Fibroblast of skin of right biceps (primary cell): ENCODE measurements at places on chromosomes 7 and 10.

- DNase-seq: no peak
These were observed 3.3 kb upstream of the ZNF746 start for GRCh38 chr7:149500910-149501309.

DNA sequence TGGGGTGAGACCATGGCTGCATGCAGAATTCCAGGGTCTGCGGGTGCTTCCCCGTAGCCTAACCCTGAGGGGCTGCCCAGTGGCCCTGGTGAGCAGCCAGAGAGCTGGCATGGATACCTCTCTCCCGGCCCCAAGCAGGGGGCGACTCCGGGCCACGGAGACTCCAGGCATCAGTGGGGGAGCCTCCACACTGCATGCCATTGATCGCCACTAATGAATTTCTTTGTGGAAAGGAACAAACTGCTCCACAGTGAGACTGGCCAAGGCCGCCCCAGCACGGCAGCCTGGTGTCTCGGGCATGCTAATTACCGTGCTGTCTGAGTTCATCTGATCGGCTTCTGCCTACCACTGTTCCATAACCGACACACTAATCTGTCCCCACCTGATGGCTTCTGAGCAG lies 184.4 kb downstream of the GRID1 start:
- DNase-seq: no peak

DNA sequence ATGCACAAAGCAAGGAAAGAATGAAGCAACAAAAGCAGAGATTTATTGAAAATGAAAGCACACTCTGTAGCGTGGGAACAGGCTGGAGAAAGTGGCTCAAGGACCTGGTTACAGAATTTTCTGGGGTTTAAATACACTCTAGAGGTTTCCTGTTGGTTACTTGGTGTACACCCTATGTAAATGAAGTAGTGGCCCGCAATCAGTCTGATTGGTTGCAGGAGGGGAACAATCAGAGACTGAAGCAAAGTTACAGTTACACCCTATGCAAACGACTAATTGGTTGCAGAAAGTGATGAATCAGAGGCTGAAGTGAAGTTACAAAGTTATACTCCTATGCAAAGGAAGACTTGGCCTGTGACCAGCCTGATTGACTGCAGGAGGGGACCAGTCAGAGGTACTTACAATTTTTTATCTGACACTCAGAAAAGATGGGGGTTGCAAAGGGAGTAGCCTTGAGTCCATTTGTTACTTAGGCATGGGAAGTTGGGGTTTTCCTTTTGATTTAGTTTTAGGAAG lies 3.6 kb upstream of the MTPN start:
- DNase-seq: peak; percentile 89

- peak; percentile 98 for DNase-seq
These were observed 7.8 kb downstream of the RNF216 start for GRCh38 chr7:5773661-5774086.

DNA sequence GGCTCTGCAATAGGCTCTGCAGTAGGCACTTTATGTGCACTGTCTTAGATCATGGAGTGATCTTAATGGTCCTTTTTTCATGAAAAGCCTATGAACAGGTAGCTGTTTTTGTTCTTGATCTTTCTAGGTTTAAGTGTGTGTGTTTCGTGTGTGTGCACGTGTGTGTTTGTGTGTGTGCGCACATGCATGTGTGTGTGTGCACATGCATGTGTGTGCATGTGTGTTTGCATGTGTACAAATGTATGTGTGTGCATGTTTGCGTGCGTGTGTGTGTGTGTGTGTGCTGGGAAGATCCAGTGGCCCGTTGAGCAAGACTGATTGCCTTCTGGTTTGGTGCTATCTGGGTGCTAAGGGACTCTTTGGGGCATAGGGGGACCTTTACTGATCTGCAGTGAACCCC lies 334.8 kb downstream of the GLRX3 start:
- no peak for DNase-seq

DNA sequence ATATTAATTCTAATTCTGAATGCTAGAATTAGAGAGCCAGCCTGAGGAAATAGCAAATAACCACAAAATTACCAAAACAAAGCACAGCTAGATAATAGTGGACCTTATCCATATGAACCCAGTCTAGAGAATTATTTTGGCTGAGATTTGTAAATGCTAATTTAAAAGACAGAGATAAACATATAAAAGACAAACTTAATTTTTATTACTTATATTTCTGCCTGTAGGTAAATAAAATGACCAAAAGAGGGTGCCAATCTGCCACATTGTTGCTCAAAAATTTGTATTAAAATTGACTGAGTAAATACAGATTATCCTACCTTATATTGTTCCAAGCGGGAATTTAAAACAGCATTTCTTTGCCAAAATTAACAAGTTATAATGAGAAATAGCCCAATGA lies 20.2 kb downstream of the RTKN2 start:
- no peak for DNase-seq

DNA sequence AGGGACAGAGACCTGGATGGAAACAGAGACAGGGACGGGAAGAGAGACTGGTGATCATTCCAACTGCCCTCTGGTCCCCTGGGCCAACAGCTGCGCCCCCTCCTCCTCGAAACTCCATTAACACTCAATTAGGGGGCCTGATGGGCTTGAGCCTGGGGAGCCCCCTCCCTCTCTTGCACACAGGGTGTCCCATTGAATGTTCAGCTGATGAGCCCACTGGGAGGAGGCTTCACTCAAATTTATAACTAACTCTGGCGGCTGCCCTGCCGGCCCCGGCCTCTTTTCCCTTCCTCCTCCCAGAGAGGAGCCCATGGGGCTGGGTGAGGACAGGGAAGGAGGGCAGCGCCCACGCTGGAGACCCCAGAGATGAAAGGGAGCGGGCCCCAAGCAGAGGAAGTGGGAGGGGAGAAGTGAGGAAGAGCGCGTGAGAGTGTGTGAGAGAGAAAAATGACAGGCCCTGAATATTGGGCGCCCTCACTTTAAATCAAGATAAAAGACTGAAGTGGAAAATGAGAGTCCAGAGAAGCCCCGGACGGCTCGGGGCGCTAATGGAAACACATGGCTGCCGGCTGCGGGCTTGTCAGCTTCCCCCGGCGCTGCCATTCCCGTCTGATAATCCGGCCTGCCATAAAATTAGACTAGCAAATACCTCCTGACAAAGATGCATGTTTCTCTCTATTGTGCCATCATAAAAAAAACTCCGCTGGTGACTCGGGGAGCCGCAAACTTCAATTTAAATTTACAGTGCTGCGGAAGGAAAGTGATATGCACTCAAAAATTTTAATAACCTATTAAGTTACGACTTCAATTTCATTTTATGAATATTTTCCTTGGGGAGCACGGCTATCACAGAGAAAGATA lies 58.0 kb upstream of the PAX2 start:
- DNase-seq: no peak

- DNase-seq: no peak
These were observed 247.3 kb downstream of the PARD3 start for GRCh38 chr10:34567659-34568253.

- no peak for DNase-seq
These were observed at the start of gene WNT16 for GRCh38 chr7:121328508-121329190. WNT16 (plus strand) TSS chr7:121329000; CDS start chr7:121329293, 293 bp downstream.

- DNase-seq: peak; percentile 82
These were observed 48.4 kb downstream of the UNC5B start for GRCh38 chr10:71260622-71261325.

DNA sequence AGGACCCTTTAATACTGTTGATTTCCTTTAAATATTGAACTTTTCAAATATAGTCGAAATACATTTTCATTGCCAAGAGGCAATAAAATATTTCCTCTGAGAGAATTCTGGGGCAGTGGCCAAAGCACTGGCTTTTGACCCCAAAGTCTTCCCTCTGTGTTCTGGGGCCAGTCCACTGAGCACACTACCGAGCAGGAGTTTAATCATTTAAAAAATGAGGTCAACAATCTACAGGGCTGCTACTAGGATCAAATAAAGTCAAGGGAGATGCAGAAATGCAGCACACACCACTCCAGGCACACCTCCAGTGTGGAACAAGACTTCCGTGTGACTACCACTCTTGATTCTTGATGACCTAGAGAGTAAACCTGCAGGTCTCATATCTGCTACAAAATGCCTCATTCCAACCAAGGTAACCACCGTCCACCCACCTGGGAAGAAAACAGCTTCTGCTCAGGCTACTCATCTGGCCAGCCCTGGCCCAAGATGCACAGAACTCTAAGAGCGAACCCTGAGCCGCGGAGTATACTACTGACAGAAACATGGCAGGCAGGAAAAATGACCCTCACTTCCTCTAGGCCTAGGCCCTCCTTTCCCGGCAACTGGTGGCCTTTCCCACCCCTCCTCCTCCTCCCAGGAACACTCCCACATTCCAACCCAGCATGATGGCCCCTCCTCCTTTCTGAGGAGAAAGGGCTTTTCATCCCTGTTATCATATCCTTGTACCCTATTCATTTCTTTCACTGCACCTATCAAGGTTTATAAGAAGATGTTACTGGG lies 97.7 kb downstream of the ALOX5 start:
- DNase-seq: no peak

- peak; percentile 26 for DNase-seq
These were observed 4.1 kb upstream of the VPS26A start for GRCh38 chr10:69119896-69120295.

DNA sequence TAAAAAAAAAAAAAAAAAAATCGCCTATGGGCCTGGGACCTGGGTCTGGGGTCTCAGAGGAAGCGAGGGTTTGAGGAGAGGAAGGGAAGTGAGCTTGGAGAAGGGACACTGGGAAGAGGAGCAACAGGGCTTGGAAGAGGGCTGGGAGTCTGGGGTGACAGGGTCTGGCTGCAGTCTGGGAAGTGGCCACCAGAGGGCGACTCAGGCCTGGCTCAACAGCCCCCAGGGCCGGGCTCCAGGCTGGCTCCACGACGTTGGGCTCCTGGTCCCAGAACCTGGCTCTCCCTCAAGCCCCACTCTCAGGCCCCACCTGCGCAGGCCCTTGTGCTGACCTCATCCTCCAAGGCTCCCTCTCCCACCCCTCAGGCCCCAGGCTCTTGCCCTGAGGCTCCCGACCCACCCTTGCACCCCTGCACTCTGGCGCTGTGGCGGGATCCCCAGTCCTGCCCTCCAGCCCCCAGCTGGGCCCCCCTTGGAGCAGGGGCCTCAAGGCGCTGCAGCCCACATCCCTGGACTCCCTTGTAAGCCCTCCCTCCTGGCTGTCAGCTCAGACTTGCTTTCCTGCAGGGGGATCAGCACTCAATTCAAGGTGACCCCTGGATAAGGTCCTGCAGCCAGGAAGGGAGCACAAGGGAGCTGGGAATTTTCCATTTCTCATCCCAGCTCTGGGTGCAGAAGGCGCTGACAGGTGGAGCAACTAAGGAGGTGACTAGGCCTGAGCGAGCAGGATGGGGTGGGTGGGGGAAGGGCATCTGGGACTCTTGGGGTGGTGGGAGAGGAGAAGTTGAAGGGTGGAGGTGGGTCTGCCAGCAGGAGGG lies 5.4 kb upstream of the SPACDR start:
- peak; percentile 62 for DNase-seq

DNA sequence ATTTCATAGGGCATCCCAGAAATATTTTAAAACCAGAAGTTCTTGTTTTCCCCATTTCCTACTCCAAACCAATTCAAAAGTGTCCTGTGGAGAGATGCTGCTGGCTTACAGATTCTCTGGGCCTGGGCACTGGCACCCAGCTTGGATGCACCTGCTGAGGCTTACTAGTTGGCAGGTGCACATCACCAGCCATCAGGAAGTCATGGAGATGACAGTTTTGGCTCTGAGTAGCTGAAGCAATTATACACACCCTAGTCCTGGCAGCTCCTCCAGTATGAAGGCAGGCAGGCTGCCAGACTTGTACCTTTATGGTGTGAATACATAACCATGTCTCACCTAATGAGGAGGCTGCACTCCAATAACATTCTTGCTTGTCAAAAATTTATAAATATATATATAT lies 276.6 kb upstream of the GHITM start:
- no peak for DNase-seq

- DNase-seq: no peak
These were observed 74.4 kb downstream of the FAM171A1 start for GRCh38 chr10:15296701-15297100.

DNA sequence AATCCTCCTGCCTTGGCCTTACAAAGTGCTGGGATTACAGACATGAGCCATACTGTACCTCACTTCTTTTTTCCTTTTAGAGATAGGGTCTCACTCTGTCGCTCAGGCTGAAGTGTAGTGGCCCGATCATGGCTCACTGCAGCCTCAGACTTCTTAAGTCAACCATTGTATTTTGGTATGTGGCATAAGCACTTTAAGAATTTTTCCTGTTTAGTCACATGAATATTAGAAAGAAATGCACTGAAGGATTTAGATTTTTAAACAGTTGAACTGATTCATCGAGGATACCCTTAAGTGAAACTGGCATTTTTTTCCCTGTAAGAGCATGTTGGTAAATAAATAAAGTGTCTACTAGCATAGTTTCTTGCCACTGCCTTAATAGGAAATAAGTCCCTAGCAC lies 319.3 kb upstream of the CACNA2D1 start:
- DNase-seq: no peak

DNA sequence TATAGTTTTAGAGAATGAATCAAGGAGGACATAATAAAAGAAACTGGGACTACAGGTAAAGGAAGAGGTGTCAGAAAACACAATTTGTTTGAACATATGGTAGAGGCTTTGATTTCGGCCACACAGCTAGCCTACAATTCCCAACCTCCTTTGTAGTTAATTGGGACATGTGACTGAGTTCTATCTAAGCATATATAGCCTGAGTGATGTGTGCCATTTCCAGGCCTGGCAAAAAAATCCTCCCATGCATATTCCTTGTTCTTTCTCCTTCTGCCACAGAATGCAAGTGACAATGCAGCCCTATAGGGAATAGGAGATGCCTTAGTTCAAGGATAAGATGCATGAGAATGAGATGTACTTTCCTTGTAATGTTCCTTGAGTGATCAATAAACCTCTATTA lies 590.7 kb upstream of the STEAP1 start:
- DNase-seq: no peak

DNA sequence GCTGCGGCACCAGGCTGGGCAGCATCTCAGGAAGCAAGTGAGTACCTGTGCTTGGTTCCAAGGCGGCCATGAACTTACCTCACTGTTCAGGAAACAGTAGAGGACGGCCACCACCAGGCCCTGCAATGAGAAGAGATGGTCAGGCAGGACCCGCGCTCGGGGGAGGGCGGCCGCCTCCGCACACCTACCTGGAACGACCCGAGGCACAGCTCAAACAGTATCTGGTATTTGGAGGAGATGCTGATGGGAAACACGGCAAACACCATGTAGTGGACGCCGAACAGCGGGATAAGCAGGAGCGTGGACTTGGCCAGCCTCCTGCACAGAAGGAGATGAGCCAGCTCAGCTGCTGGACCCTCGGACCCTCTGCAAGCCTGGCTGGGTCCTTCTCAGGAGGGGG lies 112.9 kb downstream of the VIPR2 start:
- DNase-seq: no peak

DNA sequence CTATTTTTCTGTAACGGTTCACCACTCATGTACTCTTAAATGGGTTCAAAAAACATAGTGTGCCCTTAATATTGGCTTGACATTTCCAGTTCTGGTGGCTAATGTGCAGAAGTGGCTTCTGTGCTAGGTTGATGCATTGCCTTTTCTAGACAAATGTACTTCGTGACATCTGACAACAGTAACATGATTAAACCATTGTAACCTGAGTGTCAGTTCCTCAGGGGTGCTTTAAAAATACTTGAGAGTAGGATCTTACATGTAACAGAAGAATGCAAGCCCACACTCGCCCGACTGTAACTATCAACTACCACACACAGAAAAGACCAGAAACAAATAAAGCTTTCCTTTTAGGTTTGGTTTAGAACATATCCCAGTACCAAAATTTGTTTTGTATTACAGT lies 393.4 kb upstream of the NFE2L3 start:
- DNase-seq: no peak

- DNase-seq: peak; percentile 74
These were observed 520.2 kb downstream of the REEP3 start for GRCh38 chr10:64041185-64041988.
